ENCODE measurements at places on chromosomes 4 and X.

GRCh38 chr4:150939530-150939929 lies 75.6 kb downstream of the LRBA start:
- no peak for DNase-seq

DNA sequence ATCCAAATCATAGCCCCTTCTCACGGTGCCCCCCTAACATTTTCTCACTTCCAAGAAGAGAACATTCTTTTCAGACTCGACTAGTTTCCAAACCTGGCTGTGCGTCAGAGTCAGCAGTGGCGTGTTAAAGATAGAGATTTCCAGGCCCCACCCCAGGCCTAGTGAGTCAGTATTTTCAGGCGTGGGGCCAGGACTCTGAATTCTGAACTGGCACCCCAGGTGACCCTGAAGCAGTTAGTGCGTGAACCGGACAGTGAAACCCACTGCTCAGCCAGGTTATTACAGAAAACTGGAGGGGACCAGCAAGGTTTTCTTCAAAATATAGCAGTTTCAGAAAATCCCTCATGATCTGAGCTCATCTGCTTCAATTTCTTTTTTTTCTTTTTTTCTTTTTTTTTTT lies 35.0 kb upstream of the BCOR start:
- DNase-seq: no peak

- DNase-seq: no peak
Observed at GRCh38 chr4:38242822-38243387, 282.7 kb downstream of the PTTG2 start.

GRCh38 chr4:110059556-110060191 lies 138.7 kb downstream of the ELOVL6 start:
- no peak for DNase-seq

GRCh38 chr4:177484613-177485021 lies 42.4 kb upstream of the AGA start:
- no peak for DNase-seq

GRCh38 chr4:158788516-158788915 lies 19.7 kb downstream of the FNIP2 start:
- DNase-seq: no peak

GRCh38 chr4:76706581-76706980 lies 191.4 kb downstream of the SOWAHB start:
- no peak for DNase-seq

GRCh38 chrX:48897157-48897624 lies 377 bp downstream of the TIMM17B start:
- DNase-seq: peak; percentile 55

- DNase-seq: no peak
Observed at GRCh38 chr4:6123976-6124375, 76.4 kb downstream of the JAKMIP1 start.

DNA sequence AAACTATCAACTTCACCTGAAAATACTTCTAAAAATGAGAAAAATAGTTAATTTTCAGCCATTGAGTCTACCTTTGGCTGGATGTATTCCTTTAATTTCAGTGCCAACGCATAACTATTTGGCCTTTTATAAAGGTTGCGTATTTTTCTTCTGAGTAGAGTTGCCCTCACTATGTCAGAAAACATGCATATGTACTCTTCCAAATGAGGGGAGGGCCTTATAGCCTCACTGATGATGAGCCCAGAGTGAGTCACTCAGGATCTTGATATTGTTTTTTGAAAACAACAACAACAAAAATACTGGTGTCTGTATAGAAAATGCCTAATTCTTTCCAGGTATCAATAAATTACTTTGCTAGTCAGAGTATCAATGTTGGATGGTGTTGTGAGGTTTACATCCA lies 349.3 kb downstream of the FBXO8 start:
- DNase-seq: no peak

DNA sequence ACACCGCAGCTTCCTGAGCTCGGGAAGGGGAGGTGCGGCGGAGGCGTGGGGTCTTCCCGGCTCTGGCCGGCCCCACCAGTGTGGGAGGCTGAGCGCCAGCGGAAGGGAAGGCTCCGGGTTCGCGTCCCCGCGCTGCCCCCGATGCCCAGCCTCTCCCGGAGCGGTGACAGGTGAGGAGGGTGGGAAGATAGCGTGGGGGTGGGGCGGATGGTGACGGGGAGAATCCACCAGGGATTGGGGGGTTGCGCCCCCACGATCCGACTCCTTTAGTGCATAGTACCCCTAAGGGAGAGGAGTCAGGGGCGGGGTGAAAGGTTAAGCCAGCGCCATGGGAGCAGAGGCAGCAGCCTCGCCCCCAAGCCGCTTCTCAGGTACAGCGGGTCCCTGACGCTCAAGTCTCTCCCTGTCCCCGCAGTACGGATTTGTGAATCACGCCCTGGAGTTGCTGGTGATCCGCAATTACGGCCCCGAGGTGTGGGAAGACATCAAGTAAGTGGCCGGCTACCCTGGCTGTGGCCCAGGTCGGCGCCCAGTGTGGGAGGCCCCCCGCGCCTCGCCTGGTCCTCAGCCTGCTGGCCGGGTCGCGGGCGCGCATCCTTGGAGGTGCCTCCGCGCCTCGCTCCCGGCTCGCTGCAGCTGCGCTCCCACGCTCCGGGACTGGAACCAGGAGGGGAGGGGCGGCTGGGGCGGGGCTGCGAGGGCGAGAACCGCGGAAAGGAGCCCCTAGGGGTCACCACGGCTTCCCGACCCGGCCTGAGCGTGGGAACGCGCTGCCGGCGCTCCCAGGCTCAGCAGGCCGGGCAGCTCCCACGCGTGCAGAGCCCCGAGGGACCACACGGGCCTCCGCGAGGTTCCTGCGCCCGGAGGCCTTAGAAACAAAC lies 791 bp downstream of the GUCY1B1 start:
- no peak for DNase-seq

- DNase-seq: no peak
Observed at GRCh38 chr4:57051524-57051923, 58.7 kb downstream of the IGFBP7 start.

- DNase-seq: no peak
Observed at GRCh38 chr4:95151255-95151654, 393.5 kb downstream of the BMPR1B start.

- no peak for DNase-seq
Observed at GRCh38 chr4:113539408-113539807, 222.1 kb downstream of the CAMK2D start.

DNA sequence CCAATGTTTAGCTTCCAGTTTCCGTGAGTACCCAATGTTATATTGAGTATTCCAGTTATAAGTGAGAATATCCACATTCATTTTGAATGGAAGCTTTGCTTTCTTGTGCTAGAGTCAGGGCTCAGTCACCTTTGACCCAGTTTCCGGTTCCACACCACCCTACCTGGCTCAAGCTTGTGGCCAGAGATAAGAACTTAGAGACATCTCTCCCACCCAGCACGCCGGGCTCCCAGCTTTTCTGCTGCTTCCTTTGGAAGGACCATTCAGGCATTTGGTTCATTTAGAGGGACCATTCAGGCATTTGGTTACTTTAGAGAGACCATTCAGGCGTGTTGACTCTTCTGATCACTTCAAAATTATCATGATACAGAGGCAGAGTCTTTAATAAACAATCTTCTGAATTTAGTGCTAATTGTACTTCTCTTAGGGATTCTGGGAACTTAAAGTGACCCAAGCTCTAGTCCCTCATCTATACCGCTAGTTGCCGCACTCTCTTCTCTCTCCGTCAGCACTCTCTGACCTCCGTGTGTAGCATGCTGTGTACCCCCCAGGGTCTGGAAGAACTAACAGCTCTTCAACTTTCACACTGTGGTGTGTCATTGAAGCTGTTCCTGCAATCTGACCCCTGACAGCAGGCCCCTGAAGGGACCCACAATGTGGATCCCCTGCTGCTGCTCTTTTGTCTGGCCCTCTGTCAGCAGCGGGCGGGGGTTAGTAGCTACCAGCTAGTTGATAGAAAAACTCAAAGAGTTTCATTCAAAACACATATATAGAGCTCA lies 943.1 kb downstream of the ARAP2 start:
- DNase-seq: no peak

DNA sequence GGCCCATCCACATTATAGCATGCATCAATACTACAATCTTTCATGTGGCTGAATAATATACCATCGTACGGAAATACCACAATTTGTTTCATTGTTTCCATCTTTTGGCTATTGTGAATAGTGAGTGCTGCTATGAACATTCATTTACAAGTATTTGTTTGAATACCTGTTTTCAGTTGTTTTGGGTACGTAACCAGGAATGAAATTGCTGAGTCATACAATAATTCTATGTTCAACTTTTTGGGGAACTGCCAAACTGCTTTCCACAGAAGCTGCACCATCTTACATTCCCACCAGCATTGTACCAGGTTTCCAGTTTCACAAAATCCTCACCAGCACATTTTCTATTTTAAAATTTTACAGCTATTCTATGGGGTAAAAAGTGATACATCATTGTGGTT lies 28.5 kb upstream of the MANBA start:
- DNase-seq: no peak

GRCh38 chr4:8647626-8648025 lies 55.1 kb downstream of the CPZ start:
- no peak for DNase-seq

DNA sequence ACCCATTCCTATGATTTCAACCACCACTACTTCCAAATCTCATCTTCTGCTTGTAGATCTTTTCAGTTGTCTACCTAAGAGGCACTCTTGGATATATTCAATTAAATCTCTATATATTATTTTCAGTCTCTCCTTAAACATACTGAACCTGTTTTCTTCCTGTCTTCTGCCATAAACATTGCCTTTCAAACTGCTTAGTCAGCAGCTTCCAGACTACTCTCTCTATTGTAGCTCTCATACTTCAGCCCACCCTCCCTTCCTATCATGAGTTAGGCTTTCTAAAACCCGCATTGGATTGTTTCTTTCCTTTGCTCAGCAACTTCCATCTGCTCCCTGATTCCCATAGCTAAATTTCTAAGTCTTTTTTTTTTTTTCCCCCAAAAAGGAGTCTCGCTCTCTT lies 4.5 kb downstream of the AP1AR start:
- DNase-seq: no peak

- no peak for DNase-seq
Observed at GRCh38 chr4:144709793-144710525, 64.0 kb downstream of the HHIP start.

DNA sequence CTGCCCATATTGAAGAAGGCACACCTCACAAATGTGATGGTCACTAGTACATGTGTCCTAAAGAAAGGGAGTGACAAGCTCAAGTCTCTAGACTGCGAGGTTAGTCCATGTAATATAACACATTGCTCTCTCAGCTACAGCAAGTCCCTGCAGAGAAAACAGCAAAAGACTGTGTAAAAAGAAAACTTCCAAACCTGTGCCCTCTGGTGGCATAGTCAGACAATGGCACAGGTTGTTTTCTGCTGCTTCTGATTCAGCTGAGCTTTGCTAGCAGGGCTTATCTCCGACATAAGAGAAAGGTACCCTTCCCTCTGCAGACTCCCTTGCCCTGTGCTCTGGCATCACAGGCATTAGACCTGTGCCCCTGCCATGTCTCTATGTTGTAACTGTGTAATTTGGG lies 1.4 kb upstream of the SERPINA7 start:
- DNase-seq: no peak

DNA sequence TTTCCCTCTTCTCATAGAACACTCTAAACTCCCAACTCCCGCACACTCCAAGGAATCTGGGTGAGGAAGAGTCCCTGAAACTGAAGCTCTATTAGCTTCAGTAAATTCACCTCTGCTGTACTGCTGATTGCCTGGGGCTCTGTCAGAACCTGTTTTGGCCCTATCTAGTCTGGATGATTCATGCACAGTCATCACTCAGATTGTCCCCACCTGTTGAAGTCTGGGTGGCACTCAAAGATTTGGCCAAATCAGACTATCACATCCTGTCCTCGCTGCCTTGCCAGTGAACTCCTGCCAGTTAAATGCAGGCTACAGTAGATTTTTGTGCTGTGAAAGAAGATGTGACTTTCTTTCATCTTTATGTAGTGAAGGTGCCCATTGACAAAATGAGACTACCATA lies 63.5 kb upstream of the EMCN start:
- no peak for DNase-seq

- DNase-seq: no peak
Observed at GRCh38 chrX:15215366-15215765, 54.5 kb downstream of the ASB9 start.

GRCh38 chrX:108264376-108264775 lies 172.8 kb downstream of the ATG4A start:
- DNase-seq: no peak

- DNase-seq: no peak
Observed at GRCh38 chr4:22593933-22594332, 78.1 kb upstream of the ADGRA3 start.

DNA sequence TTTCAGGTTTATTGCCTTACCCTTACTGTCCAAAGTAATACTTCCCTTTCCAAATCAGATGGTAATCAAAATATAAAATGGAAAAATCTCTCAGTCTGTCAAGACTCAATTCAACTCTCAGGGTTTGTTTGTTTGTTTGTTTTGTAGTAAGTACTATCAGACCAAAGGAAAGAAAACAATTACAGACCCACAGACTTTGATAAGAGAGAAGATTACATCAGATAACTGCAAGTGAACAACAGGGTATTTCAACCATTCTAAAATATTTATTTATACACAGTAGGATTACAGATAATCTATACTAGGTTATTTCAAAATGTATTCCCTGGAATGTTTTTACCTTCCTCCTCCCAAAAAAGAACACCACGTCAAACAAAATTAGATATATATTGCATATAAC lies 28.9 kb downstream of the FBXO8 start:
- no peak for DNase-seq

DNA sequence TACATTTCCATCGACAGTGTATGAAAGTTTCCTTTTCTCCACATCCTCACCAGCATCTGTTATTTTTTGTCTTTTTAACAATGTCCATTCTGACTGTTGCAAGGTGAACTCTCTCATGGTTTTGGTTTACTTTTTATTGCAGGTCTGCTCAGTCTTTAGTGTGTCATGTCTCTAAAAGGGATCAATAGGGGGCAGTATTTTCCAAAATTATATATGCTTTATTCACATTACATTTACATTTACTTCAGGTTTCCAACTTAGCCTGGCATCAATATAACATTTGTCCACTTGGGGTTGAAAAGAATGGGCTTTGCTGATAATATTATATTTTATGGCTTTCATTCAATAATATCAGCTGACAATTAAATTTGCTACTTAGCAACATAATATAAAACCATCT lies 265.0 kb upstream of the SLITRK2 start:
- no peak for DNase-seq

DNA sequence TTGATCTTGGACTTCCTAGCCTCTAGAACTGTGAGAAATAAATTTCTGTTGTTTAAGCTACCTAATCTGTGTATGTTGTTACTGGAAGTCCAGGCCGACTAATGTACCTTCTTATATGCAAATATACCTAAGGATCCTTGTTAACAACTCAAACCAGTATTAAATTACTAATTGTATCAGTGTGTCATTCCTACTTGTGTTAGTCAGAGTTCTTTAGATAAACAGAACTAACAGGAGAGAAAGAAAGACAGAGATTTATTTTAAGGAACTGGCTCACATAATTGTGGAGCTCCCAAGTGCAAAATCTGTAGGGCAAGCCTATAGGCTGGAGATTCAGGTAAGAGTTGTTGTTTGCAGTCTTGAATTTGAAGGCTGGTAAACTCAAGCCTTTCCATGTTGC lies 120.0 kb downstream of the ADGRL3 start:
- DNase-seq: no peak

- no peak for DNase-seq
Observed at GRCh38 chr4:56038487-56039162, 89.9 kb downstream of the CEP135 start.

GRCh38 chr4:82050796-82051195 lies 323.0 kb downstream of the HNRNPD start:
- DNase-seq: no peak

All from CD8-positive, alpha-beta memory T cell (primary cell).